ENCODE measurements at places on chromosomes 6 and 20.

GRCh38 chr6:45896783-45897441, 118.7 kb downstream of the CLIC5 start:
- no peak for DNase-seq

DNA sequence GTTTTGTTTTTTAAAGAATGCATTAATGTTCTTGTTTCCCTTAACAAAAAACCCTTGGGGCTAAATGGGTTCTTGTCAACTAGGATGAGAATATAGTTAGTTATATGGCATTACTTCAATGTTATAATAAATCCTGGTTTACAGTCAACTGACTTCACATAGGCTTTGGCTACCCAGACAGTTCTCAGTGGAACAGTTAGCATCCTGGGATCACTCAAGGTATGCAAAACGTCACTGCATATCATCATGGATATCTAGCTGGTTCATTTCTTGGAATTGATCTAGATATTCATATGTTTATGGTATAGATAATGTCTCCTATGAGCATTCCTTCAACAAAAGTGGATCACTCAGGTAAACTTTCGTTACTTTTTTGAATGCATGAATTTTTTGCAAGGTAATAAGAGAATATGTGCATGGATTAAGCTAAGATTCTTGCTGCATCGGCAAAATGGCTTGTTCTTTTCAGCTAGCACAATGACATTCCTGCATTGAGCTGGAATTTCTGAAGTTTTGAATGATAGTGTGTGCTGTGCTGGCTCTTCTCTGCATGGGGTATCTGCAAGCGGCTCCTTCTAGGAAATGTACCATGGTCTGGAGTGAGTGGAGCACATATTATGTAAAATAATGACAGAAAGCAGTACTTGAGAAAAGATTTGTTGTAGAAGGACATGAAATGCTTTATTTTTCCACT, 138.9 kb downstream of the ADGRG6 start:
- no peak for DNase-seq

GRCh38 chr20:44354979-44355497, 461 bp upstream of the HNF4A start:
- DNase-seq: no peak

GRCh38 chr20:7274870-7275269, 507.4 kb downstream of the BMP2 start:
- DNase-seq: no peak

- no peak for DNase-seq
These were observed 1.1 kb upstream of the MAP3K5 start for GRCh38 chr6:136793363-136793762.

DNA sequence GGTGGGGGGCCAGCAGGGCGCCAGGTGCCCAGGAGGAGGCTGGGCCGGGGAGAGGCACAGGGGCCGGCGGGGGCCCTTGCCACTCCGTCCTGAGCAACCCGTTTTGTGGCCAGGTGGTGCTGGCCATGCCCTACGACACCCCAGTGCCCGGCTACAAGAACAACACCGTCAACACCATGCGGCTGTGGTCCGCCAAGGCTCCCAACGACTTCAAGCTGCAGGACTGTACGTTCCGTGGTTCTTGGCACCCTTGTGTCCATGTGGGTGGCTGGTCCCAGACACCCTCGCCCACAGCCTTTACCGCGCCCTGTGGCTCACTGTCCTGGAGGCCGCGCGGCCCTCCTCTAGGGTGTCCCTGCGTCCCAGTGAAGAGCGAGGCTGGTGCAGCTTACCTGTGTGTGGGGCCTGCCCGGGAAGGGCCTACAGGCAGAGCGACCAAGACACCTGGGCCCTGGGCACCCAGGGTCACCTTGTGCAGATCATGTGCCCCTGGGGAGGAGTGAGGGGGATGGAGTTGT, 28.7 kb downstream of the PYGB start:
- DNase-seq: peak; percentile 71

- DNase-seq: no peak
These were observed 59.6 kb downstream of the C6orf118 start for GRCh38 chr6:165249808-165250207.

Measured in posterior cingulate gyrus (tissue), 11 donors.